ENCODE measurements at places on chromosomes 4 and X. TPM values are rescaled to one million over a fixed set of nuclear protein-coding genes. Genes with fewer than 3 reads are reported as not detected.

The IGSF1 gene
- not detected for total RNA-seq

DNA sequence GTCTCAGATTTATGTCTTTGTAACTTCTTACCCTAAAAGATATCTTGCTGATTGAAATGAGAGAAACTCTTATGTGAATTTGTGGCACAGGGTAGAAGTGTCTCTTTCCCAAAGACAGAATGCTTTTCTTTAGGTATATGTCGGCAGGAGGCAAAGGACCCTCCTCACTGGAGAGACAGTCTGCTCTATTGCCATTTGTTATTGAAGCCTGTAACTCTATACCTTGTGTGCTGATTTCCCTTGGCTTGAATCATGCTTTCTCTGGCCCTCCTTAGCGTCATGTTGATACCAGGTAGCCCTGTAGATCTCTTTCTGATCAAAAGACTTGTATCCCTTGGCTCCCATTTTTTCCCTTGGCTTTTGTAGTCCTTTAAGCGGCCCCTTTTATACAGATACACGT is 284.3 kb downstream of the CXXC4 start:
- no peak for DNase-seq

The MPC1L gene
- not detected for total RNA-seq

The DIPK2B gene
- 9.2 TPM for total RNA-seq

GRCh38 chrX:67328476-67328875 is 215.3 kb upstream of the AR start:
- no peak for DNase-seq

The PPP3CA gene
- total RNA-seq = 57.4 TPM

The CPZ gene
- total RNA-seq = 18.4 TPM
